Right ventricle myocardium inferior (tissue), 1 donor: ENCODE measurements at places on chromosomes 13 and 19.

DNA sequence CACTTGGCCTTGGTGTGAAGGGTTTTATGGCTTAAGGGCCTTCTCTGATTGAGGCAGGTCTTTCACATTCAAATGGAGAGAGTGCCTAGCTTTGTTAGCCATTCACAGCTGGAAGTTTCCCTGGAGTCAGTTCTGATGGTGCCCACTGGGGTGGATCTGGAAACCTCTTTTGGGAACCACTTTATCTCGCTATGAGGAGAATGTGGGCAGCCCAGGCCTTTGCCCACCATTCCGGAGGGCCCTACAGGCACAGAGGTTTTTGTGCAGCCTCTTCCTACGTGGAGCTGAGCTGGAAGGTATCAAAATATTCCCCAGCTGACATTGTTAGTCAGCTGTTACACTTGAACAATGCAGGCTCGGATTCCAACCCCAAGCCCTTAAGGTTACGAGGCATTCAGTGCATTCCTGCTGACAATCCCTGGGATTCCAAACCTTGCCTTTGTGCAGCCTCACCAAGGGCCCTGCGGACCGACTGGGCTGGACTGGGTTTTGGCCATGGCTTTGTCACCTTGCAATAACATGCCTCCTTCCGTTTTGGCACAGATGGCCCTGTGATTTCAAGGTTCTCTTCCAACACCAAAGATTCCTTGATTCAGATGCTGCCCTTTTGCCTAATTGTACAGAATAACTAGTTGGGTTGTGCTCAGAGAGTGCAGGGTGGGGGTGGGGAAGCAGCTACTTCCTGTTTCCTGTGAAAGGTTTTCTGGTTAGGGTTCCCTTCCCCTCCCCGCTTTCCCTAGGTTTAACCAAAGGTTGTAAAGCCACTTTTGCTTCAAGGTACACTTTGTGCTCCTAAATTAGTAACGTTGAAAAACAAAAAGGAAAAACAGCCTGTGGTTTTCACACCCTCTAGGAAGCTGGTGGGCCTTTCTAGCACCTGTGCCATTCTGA is 27.0 kb downstream of the SAE1 start:
- no peak for DNase-seq

DNA sequence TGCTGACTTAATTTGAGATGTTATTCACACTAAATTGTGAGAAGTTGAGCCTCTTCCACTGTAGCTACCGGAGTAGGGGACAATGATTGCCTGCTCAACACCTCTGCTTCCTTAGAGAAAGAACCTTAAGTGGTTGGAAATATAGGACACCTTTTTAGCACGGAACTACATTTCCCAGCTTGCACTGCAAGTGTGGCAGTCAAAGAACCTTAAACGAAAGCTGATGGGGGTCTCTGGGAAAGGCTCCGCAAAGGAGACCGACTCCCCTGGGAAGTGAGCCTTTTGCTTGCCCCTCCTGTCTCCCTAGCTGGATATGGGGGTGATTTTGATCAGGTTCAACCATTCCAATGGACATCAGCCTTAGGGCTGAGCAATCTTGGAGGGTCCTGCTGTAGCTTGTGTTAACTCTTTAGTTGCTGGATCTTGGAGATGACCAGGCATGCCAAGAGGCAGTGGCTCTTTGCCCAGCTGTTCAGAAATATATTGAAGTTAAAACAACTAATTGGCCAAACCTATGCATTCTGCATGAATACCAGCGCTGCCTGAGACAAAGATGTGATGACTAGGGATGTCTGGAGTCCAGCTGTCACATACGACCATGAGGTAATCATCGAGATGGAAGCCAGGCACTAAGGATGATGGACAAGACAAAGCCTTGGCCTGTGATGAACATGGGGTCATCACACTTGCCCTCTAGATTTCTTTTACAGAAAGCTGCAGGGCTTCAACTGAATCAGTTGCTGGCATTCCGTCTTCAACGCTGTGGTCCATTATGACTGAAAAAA is 286.5 kb downstream of the FOXO1 start:
- no peak for DNase-seq

GRCh38 chr13:39201180-39201579 is 162.9 kb downstream of the NHLRC3 start:
- DNase-seq = peak; percentile 50

GRCh38 chr19:3184847-3185460 is 776 bp upstream of the NCLN start:
- DNase-seq = peak; percentile 88

GRCh38 chr19:15550929-15551292 is 42.6 kb downstream of the CYP4F22 start:
- no peak for DNase-seq

- DNase-seq = no peak
Measured at GRCh38 chr13:105972811-105973590, 562.5 kb downstream of the EFNB2 start.

DNA sequence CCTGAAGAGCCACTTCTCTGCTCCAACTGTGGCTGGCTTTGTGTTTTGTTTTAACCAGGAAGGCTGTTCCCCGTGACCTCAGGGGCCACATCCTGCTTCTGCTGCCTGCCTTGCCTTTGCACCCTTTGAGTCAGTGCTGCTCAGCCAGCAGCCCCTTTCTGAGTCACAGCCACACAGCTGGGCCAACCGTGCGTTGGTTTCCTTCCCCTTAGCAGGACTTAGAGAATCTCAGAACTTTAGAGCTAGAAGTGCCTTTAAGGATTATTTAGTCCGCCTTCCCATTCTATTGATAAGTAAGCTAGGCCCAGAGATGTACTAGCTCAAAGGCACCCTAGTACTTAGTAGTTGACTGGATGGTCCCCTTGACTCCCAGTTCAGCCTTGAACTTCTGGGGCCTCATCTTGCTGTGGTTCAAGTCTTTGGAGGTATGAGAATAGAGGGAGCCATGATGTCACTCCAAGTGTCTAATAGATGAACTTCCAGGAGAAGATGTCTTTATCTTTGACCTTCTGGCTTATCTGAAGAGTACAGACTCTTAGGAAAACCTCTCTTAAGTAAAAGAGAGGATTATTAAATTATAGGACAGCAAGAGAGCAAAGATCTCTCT is 8.0 kb downstream of the RGCC start:
- peak; percentile 76 for DNase-seq

DNA sequence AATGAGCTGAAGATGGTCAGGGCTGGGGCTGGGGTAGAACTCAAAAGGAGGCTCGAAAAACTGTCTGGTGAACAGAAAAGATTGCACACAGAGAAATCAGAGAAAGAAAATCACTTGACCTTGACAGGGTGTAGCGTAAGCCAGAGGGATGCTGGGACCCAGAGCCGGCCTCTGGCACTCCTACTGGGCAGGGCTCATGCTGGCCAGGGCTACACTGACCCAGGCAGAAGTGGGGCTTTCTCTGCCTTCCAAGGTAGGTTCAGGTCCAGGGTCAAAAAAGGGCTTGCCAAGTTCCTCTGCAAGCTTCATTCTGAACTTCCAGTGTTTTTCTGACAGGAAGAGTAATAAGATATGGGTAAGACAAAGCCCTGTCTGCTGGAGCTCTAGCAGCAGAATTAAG is 56.2 kb downstream of the LATS2 start:
- no peak for DNase-seq

GRCh38 chr13:50299546-50300249 is 284.5 kb downstream of the KCNRG start:
- no peak for DNase-seq

DNA sequence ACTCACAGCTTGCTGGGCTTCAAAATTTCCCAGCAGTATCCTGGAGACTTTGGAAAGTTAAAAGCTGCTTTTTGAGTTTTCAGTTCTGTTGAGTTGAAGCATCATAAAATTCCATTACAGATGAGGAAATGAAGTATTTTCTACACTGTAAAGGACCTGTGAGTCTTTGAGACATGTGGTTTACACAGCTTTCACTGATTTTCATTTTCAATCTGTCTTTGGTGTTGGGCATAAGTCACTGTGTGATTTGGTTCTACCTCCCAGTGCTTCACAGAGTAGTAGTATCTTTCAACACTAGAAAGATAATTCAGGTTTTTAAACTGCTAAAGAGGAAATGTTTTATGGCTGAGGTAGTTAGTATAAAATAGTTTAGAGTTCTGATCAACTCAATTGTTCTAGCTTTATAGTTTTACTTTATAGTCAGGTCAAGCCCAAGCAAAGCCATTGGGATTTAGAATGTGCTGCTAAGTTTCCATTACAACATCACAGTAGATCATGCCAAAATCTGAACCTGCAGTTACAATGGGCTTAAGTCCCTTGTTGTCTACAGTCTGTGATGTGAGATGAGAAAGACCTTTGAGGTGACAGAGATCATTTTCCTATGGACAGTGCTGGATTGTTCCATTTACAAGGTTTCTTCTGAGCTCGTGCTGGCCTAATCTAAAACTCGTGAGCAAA is 161.6 kb downstream of the FLT1 start:
- no peak for DNase-seq

DNA sequence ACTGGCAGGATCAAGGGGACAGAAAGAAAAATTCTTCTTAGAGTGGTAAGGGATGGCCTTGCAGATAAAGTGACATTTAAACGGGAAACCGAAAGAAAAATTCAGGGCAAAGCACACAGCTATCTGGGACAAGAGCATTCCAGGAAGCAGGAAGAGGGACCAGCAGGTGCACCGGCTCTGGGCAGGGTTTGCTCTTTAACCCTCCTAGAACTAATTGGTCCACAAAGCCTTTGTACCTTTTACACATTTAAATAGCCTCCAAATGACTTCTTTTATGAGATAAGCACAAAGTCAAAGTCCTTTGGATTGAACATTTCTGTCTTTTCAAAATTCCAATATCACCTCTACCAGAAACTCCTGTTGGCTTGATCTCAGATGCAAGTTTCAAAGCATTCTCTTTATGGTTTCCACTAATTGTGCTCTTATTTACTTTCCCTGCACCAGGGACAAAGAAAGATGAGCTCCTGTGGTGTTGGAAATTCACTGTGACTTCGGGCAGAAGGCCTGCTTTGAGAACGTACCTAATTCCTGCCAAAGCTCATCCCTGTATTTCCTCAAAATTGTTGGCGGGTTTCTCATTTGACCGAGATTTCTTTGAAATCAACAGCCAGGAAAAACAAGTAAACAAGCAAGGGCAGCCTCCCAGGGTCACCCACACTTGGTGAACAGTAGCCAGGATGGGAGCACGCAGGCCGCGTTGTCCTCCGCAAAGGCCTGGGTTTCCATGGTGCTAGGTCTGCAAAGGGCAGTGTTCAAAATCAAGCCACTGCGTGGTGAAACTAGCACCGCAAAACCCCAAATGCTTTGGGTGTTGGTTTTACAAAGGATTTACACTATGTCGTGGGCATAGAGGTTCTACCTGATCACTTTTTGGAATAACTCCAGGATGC is 98.6 kb downstream of the IRS2 start:
- DNase-seq = no peak

DNA sequence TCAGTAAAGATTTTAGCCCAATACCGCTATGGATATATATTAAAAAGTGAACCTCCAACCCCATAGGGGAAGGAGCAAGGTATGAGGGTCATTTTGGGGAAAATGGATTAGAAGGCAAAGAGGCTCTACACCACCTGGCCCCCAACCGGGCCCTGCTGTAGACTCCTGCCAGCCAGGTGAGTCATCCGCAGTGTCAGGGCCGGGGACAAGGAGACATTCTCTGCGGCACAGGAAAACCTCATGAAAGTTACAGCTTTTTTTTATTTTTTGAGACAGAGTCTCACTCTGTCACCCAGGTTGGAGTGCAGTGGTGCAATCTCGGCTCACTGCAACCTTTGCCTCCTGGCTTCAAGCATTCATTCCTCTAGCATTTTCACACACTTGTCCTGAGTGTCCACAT is 32.0 kb downstream of the ZFR2 start:
- no peak for DNase-seq

DNA sequence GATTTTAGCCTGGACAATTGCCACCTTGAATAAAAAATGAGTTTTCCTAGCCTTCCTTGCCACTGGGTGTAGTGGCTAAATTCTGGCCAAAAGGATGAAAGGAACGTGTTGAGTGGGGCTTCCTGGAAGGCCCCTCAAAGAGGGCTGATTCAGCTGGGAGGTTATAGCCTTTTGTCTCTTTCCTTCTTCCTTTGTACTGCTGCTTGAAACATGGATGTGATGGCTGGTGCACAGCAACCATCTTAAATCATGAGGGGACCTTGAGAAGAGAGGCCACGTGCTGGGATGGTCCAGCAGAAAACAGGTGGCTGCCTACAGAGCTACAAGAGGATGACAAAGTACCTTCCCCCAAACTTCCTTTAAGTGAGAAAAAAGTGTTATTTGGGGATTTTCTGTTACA is 40.0 kb upstream of the GJB6 start:
- DNase-seq = no peak

DNA sequence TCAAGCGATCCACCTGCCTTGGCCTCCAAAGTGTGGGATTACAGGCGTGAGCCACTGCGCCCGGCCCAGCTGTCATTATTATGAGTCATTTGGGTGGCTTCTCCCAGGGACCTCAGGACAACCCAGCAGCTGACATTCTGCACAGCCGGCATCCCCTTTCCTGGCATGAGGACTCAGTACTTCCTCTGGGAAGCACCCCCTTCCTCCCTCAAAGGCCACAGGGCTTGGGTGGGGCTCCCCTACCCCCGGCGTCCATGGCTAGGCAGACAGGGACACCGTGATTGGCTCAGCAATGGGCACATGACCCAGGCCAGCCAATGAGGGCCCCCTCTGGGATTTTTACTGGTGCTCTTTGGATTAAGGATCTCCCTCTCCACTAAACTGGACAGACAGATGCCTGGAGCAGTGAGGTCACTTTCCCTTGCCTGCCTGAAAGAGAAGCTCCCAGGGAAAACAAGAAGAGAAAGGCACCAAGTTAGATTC is 6.0 kb downstream of the KANK2 start:
- peak; percentile 86 for DNase-seq

- peak; percentile 81 for DNase-seq
Measured at GRCh38 chr19:18282021-18282787, 782 bp upstream of the JUND start.

GRCh38 chr13:30520571-30520970 is 54.8 kb upstream of the HMGB1 start:
- no peak for DNase-seq

- no peak for DNase-seq
Measured at GRCh38 chr13:63129995-63130394, 1714.3 kb upstream of the PCDH20 start.

DNA sequence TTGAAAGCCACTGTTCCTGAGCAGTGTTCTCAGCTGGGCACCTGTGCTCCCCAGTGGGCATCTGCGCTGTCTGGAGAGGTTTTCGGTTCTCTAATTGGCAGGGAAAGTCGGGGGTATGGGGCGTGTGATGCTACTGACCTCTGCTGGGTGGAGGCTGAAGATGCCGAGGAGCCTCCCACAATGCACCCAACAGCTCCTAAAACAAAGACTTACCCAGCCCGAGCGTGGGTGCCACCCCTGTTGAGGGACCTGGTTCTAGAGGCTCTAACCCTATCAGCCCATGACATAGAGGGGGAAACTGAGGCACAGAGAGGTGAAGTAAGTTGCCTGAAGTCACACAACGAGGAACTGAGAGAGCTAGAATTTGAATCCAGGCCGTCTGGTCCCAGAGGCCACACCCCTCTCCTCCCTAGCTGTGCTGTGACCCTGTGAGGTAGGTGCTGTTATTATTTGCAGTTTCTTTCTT is 2.3 kb downstream of the SPACA4 start:
- no peak for DNase-seq

- no peak for DNase-seq
Measured at GRCh38 chr19:40584007-40584406, 7.3 kb downstream of the SHKBP1 start.
